ENCODE measurements at places on chromosomes 16 and 17.

- no peak for DNase-seq
Observed at GRCh38 chr17:75412455-75413317, 7.2 kb upstream of the GRB2 start.

- DNase-seq = no peak
Observed at GRCh38 chr17:45380991-45381390, 51.7 kb downstream of the ARHGAP27 start.

- no peak for DNase-seq
Observed at GRCh38 chr16:87486282-87486681, 6.5 kb downstream of the ZCCHC14 start.

GRCh38 chr16:69745959-69746358, 8.8 kb downstream of the NOB1 start:
- DNase-seq = no peak

DNA sequence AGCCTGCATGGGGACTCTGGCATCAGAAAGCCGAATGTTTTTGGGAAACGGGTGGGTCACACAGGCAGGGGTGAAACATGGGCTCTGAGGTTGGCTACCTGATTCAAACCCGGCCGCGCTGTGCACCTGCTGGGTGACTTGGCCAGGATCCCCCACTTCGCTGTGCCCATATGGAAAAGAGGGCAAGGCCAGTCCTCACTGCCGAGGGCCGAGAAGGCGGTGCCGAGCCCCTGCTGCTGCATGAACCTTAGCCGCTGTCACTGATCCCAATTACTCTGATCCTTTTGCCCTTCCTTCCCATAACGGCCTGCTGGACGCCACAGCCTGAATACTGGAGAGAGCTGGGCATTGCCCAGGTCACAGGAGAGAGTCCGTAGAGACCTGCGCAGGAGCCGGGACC, 17.7 kb downstream of the KDM8 start:
- no peak for DNase-seq

- DNase-seq = no peak
Observed at GRCh38 chr17:74745548-74746177, 2.8 kb upstream of the NHERF1 start.

DNA sequence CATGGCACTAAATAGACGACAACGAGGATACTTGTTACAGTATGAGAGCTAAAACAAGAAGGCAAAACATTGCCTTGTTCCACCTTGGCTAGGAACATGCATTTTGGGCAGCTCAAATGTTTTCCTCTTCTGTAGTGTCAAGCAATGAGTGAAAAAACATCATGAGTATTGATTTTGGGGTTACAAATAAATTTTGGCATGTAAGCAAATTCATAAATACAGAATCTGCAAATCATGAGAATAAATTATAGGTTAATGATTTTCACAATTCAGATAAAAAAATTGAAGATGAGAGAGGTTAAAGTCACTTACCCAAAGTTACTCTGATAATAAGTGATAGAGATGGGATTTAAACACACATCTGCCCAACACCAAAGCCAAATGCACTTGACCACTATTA, 28.4 kb upstream of the NUFIP2 start:
- no peak for DNase-seq

- DNase-seq = no peak
Observed at GRCh38 chr17:77579682-77580081, 378.8 kb upstream of the TNRC6C start.

- DNase-seq = no peak
Observed at GRCh38 chr17:520447-521182, 168.0 kb upstream of the RPH3AL start.

DNA sequence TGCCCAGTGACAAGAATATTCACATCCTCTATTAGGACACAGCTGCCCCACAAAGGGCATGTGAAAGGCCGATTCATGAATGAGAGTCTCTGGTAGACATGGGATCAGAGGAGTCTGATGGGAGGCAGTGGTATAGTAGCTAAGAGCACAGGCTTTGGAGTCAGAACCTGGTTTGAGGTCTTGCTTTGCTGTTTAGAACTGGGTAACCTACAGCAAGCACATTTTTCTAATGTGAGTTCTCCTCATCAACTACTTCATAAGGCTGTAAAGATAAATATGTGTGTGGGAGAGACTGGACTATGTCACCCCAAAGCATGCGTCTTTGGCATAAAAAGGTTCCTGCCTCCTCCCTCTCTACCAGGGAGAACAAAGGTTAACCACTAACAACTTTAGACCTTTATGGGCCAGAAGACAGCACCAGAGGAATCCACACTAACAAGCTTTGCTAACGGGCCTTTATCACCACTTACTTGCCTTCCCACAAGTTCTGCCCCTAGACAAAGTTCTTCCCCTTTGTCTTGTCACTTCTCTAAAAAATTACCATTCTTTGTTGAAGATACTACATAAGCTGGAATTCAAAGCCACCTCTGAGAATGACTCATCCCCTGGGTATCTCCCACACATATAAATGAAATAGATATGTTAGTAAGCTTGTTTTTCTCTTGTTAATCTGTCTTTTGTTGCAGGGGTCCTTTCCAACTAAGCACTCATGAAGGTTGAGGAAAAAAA, 21.1 kb downstream of the CDR2 start:
- no peak for DNase-seq

DNA sequence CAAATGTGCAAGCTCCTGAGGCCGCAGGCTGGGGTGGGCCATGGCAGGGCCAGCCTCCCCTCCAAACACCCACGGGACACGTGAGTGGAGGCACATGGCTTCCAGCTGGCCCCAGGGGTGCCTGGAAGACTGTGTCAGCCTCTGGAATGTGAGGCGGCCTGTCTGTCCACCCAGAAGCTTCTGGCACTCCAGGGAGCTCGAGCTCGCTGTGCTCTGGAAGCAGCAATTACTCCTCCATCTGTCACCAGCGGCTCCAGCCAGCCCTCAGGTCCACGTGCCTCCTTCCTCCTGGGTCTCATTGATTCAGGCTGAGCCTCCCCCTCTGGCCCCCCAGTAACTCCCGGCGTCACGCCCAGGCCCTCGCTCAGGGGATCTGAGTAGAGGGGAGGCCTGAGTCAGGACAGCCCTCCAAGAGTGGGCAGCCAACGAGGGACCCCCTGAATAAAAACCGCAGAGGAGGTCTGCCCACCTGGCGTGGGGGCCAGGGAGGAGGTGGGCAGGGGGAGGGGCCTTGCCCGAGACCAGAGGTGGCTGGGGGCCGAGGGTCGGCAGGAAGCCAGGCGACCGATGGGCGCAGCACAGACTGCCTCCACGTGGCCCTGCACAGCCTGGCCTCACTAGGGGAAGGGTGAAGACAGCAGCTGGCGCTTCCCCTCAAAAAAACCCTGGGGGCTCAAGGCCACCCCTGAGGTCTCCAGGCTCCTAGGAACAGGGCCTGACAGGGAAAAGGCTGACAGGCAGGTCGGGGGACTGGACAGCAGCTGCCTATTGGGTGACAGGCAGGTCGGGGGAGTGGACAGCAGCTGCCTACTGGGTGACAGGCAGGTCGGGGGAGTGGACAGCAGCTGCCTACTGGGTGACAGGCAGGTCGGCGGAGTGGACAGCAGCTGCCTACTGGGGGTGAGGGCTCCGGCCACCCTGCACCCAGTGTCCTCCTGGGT, 11.9 kb downstream of the PIEZO1 start:
- DNase-seq = no peak

DNA sequence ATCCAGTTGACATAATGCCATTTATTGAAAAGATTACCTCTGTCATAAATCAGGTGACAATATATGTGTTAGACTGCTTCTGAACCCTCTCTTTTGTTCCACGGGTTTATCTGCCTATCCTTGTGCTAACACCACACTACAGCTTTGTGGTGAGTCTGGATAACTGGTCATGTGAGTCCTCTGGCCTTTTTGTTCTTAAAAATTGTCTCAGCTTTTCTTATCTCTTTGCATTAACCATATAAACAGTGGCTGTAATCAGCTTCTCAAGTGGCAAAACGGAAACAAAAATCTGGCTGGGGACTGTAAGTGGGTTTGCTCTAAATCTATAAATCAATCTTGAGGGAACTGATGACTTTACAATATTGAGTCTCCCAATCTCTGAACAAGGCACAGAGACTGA, 44.6 kb downstream of the STX8 start:
- no peak for DNase-seq

DNA sequence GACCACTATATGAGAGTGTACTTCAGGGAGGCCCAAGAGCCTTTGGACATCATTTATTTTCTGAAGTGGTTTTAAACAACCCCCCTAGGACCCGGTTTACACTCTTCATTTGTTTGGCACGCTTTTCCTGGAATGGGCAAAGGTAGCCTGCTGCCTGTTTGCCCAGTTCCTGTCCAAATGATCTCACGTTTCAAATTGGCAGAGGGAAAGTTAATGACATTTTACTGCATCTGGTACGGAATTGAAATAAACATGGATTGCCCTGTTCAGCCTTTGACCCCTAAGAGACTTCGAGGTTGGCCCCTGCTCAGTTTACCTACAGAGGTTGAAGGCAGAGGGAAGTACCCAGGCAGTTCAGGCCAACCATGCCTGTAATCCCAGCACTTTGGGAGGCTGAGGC, 5.8 kb upstream of the RPRML start:
- DNase-seq = no peak

GRCh38 chr17:7831233-7831632, 2.8 kb upstream of the KDM6B start:
- DNase-seq = no peak

DNA sequence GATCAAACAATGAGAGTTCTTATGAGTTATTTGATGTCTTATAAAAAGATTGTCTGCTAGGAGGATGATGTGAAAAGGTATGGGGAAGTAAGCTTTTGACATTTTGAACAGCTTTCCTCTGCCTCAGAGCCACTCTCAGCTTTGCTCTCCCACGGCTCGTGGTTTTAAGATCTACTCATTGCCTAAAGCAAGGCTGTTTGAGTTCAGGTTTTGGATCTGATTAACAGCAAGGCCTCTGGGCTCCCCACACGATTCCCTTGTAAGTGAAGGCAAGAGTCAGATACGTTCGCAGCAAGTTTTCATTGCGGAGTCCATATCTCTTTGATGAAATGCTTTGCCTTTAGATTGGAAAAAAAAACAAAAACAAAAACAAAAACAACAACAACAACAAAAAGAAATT, 515.0 kb upstream of the SALL1 start:
- no peak for DNase-seq

- DNase-seq = no peak
Observed at GRCh38 chr17:76700617-76701470, 9.9 kb downstream of the MXRA7 start.

GRCh38 chr17:37239690-37240334, 136.0 kb upstream of the C17orf78 start:
- DNase-seq = no peak

GRCh38 chr17:29962656-29963055, 21.2 kb downstream of the EFCAB5 start:
- no peak for DNase-seq

DNA sequence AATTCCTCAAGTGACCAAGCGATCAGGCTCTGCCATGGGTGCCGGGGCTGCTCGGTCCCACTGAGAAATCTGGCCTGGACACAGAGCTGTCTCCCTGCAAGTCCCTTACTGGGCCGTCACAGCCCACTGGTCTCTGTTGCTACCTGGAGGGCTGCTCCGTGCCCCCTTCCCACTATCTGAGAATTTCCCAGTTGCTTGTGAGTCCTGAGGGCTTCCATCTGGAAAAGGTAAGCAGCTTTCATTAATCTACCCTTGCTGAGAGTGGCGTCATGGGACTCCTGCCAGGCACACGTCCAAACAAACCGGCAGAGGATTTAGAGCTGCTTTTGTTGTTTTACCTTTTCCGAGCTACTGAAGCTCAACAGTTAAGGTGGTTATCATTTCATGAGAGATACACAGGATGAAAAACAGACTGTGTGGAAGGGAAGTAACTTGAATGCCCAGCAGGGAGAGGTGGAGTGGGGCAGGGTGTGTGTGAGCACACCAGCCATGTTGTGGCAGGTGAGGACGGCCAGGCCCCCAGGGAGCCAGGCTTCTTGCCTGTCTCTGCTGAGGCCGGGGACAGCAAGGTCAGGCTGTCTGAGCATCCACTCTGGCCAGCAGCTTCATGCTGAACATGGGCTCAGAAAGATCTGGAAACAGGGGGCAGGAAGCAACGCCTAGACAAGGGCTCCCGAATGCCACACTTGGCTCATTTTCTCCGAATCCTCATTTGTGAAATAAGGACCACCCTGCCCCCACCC, 50.6 kb downstream of the GTF3C1 start:
- no peak for DNase-seq

GRCh38 chr17:59331929-59332748, 684 bp downstream of the YPEL2 start:
- no peak for DNase-seq

GRCh38 chr16:27595475-27595874, 45.5 kb downstream of the KATNIP start:
- DNase-seq = no peak

DNA sequence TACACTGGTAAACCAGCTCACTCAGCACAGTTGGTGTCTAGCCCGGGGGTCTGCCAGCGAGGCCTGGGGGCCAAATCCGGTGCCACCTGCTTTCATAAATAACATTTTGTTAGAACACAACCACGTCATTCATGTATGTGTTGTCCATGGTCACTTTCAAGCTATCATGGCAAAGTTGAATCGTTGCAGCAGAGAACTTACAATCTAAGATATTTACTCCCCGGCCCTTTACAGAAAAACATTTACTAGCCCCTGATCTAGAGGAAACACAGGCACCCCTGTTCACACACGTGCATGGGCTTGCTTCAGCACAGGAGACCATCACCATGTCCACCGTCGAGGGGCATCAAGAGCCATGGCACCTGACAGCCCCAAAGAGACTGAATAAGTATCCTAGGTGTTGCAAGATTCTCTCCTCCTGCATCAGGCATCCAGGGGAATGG, 111.4 kb upstream of the DNAH9 start:
- DNase-seq = no peak

DNA sequence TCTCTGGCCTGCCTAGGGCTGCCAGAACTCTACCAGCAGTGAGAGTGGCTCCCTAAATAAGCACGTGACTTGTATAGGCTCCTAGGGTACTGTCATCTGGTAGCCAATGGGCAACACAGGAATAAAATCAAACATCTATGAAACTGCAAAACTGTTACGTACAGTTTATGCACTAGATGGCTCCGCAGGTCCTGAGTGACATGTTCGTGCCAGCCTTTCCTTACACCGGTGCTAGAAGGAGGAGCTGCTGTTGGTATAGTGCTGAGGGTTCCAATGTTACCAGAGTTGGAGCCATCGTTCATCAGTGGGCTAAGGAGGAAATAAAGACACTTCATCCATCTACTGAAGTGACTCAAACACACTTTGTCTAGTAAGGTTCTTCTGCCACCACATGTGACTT, 63.2 kb upstream of the TRAP1 start:
- no peak for DNase-seq

Measured in cortex of kidney (tissue), 1 donor.